ENCODE measurements at places on chromosomes 4 and X. TPM values are rescaled to one million over a fixed set of nuclear protein-coding genes. Genes with fewer than 3 reads are reported as not detected.

DNA sequence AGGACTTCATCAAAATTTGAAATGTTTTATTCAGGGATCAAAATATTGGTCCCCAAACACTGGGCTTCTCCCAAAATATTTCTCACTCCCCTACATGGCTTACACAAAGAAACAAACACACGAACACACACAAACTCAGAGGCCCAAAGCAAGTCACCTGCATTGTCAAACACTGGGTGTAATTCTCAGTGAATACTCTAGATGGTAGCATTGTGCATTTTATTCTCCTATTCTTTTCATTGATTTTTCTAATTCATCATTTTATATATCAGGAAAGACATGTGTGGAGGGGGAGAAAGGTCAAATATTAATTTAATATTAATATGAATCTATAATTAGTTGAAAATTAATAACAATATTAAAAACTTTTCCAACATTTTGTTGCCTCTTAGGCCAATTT is 72.3 kb upstream of the TNMD start:
- H3K27me3 ChIP-seq: no peaks in the 10 kb centered on the region
- H3K4me3 ChIP-seq: no peak overlapping the region
- no peaks in the 10 kb centered on the region for H3K4me1 ChIP-seq
- no peak overlapping the region for H3K27ac ChIP-seq

- no peak overlapping the region for H3K27ac ChIP-seq
- no peaks in the 10 kb centered on the region for H3K27me3 ChIP-seq
- no peaks in the 10 kb centered on the region for H3K36me3 ChIP-seq
- no peaks in the 10 kb centered on the region for H3K4me1 ChIP-seq
- no peak for DNase-seq
Measured at GRCh38 chrX:149121206-149121920, 383.7 kb downstream of the IDS start.

The ZNF732 gene
- 1.9 TPM for total RNA-seq

DNA sequence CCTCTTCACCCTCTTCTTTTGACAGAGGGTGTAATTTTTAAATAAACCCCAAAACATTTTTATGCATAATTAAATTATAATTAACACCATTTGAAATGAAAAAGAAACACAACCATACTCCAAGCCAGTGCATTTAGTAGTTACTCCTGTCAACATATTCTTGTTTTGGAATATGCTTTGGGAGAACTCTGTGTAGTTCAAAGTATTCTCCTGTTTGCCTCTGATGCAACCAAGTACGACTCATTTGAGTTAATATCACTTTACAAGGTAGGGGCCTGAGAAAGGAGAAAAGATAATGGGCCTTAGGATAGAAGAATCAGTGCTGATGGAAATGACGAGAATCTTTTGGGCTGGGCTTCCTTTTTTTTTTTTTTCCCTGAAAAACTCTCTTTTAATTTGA is 2.7 kb downstream of the PTPN13 start:
- no peak overlapping the region for H3K4me3 ChIP-seq
- no peak overlapping the region for H3K27ac ChIP-seq
- peaks cover 9% of the 10 kb centered on the region for H3K27me3 ChIP-seq
- peaks cover 79% of the 10 kb centered on the region for H3K4me1 ChIP-seq
- no peaks in the 10 kb centered on the region for H3K36me3 ChIP-seq

GRCh38 chrX:151896734-151897474 is 15.8 kb upstream of the MAGEA4 start:
- no peaks in the 10 kb centered on the region for H3K4me1 ChIP-seq
- H3K27me3 ChIP-seq: no peaks in the 10 kb centered on the region
- H3K27ac ChIP-seq: no peak overlapping the region
- no peaks in the 10 kb centered on the region for H3K36me3 ChIP-seq

DNA sequence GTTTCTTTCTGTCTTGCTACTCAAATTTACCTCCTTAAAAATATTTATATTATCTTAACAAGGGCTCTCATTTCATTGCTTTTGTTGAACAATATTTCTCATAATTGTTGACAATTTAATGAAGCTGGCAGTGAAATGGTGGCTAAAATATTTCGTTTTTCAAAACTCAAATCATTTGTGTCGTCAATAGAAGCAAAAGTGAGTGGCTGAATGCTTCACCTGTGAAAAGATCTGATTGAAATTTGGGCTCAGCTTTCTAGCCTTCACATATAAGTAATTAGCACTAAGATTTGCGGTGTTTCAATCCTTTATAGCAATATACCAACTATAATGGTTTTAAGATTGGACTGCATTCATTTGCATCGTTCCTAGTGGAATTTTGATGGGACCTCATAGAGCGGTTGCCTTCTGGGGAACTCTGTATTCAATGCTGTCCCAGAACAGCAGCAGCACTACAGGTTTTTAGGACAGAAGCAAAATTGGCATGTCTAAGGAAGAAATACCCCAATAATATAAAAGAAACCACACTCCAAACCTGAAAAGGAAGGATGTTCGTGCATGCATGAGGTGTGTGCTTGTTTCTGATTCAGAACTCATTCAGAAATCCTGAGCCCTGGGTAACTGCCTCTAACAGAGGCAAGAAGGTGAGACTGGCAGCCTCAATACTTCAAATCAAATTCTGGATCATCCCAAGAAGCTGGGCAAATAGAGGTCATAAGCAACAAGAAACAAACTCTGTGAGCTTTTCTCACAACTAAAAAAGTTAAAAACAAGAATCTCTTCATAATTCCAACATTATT is 2.5 kb downstream of the CXCL1 start:
- H3K27me3 ChIP-seq: peaks cover 18% of the 10 kb centered on the region
- DNase-seq: no peak

GRCh38 chr4:19580095-19580494 is 671.6 kb upstream of the SLIT2 start:
- no peaks in the 10 kb centered on the region for H3K27me3 ChIP-seq
- no peaks in the 10 kb centered on the region for H3K36me3 ChIP-seq
- no peak overlapping the region for H3K4me3 ChIP-seq
- no peak overlapping the region for H3K27ac ChIP-seq
- no peak for DNase-seq

The BST1 gene
- total RNA-seq: 5.7 TPM

The DUSP9 gene
- 0.76 TPM for total RNA-seq

DNA sequence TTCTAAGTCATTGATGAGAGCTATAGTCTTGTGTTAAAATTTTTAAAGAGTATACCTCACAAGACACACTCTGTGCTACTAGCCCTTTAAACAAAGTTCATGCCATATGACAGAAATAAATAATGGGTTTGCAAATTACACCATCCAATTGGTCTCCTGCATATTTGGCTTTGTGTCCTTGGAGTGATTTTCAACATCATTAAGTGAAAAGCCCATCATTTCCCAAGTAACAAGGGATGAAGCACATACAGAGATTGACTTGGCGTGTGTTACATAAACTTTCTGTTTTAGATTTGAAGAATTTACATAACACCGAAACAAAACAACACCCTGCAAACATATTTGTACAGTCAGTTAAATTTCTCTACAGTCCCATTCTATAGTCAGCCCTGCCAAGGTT is 216.9 kb upstream of the NEIL3 start:
- no peak overlapping the region for H3K27ac ChIP-seq
- H3K36me3 ChIP-seq: no peaks in the 10 kb centered on the region
- no peak overlapping the region for H3K4me3 ChIP-seq
- DNase-seq: no peak

The ASMT gene
- total RNA-seq: not detected

DNA sequence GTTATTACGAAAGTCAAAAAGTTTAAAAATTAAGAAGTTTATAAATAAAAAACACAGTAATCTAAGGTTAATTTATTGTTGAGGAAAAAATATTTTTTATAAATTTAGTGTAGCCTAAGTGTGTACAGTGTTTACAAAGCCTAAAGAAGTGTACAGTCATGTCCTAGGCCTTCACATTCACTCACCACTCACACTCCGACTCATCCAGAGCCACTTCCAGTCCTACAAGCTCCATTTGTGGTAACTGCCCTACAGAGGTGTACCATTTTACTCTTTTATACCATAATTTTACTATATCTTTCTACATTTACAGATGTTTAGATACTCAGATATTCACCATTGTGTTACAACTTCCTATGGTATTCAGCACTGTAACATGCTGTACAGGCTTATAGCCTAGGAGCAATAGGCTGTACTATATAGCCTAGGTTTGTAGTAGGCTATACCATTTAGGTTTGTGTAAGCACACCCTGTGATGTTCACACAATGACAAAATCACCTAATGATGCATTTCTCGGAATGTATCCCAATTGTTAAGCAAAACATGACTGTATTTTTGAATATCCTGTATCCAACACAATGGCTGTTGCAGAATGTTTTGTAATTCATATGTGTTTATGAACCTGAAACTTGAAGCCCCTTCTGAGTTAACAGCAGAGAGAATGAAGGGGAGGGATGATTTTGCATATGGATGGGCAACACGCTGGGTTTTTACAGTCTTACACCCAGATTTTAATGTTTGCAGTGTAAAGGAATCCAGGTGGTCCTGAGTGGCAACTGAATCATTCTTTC is 3.1 kb downstream of the PPBP start:
- H3K4me1 ChIP-seq: no peaks in the 10 kb centered on the region
- no peaks in the 10 kb centered on the region for H3K27me3 ChIP-seq
- H3K27ac ChIP-seq: no peak overlapping the region
- DNase-seq: no peak
- H3K36me3 ChIP-seq: no peaks in the 10 kb centered on the region
- H3K4me3 ChIP-seq: no peak overlapping the region

The TEX11 gene
- total RNA-seq: not detected

DNA sequence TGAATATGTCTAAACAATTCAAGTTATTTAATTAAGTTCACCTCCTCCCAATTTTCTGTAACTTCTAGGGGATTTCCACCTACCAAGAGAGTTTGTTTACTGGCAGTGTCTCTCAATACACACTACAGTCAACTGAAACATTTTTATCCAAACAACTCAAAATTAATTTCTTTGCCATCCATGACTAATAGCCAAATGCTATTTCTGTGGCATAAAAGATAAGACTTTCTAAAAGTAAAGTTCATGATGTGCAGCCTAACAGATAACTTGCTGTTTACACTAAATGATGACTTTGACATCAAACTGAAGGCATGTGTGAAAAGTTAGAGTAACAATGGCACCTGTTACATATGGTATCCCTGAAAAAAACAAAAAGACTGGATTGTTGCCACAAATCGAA is 7.3 kb downstream of the TAB3 start:
- no peak for DNase-seq
- H3K4me3 ChIP-seq: no peak overlapping the region
- no peaks in the 10 kb centered on the region for H3K36me3 ChIP-seq
- H3K4me1 ChIP-seq: no peaks in the 10 kb centered on the region

The KIAA1210 gene
- total RNA-seq: not detected

The PRAF2 gene
- total RNA-seq: 2.3 TPM

DNA sequence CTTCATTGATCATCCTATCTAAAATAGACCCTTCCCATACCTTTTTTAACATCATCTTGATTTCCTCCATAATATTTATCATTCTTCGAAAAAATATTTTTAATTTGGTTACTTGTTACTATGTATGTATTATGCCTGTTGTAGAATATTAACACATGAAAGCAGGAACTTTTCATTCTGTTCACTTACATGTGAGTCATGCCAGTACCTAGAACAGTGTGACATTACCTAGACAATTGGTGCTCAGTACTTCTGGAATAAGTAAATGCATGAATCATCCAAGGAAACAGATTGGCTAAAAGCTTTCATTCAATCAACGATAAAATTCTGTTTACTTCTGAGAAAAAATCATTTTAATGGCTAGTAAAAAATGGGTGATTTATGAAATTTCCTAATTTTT is 76.4 kb downstream of the CXXC4 start:
- H3K27ac ChIP-seq: no peak overlapping the region
- H3K4me3 ChIP-seq: no peak overlapping the region
- H3K4me1 ChIP-seq: no peaks in the 10 kb centered on the region
- no peaks in the 10 kb centered on the region for H3K36me3 ChIP-seq

DNA sequence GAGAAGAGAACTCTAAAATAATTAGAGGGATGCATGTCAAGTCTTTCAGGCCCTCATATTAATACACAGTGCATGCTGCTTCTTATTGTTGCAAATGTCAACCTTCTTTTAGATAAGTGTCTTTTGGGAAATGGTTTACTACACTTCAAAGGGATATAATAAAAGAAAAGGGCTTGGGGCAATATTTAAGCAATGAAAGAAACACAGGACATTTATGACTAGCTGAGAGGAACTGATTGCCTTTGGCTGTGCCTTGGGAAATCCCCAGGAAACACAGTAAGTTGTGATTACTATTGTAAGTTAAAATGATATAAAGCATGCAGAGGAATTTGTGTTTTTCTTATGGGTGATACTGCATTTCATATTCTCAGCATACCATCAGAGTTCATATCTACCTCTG is 1036.2 kb upstream of the GRID2 start:
- H3K27me3 ChIP-seq: no peaks in the 10 kb centered on the region
- no peak for DNase-seq
- H3K36me3 ChIP-seq: no peaks in the 10 kb centered on the region
- H3K27ac ChIP-seq: no peak overlapping the region

The SMARCAD1 gene
- 26.7 TPM for total RNA-seq
